Left ventricle myocardium inferior (tissue), 1 donor: ENCODE measurements at places on chromosomes 7 and 10. TPM values are rescaled to one million over a fixed set of nuclear protein-coding genes. Genes with fewer than 3 reads are reported as not detected.

The MKRN1 gene
- total RNA-seq = 90.0 TPM

The CCNY gene
- 81.1 TPM for total RNA-seq

The SPDYE16 gene
- 0.22 TPM for total RNA-seq

The FAM221A gene
- total RNA-seq = 2.9 TPM

The CTNNA3 gene
- 159 TPM for total RNA-seq

The PDSS1 gene
- total RNA-seq = 4.2 TPM

The SFMBT2 gene
- 11.0 TPM for total RNA-seq

The LIPK gene
- not detected for total RNA-seq

The HOXA11 gene
- not detected for total RNA-seq

The GPR15LG gene
- total RNA-seq = not detected

The RAB18 gene
- total RNA-seq = 145 TPM

The C10orf53 gene
- not detected for total RNA-seq
